ENCODE measurements at places on chromosomes 12 and 14.

DNA sequence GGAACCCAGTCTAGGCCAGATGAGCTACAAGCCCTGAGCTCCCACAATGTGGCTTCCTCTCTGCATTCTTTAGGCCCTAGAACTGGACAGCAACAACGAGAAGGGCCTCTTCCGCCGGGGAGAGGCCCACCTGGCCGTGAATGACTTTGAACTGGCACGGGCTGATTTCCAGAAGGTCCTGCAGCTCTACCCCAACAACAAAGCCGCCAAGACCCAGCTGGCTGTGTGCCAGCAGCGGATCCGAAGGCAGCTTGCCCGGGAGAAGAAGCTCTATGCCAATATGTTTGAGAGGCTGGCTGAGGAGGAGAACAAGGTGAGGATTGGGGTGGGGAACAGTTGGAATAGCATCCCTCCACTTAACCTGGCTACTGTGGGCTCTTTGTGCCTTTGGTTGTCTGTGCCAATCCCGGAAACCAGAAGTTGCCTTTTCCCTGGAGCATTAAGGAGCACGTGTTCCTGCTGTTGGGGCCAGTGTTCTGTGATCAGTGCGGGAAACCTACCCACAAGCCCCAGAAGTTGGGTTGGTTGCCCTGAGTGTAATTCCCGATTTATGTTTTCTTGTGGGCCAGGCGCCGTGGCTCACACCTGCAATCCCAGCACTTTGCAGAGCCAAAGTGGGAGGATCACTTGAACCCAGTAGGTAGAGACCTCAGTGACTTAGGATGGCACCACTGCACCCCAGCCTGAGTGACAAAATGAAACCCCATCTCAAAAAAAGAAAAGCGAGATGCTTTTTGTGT is 6.4 kb downstream of the FKBP4 start:
- no peak for DNase-seq

GRCh38 chr14:58884442-58884841 is 246.7 kb downstream of the DACT1 start:
- no peak for DNase-seq

GRCh38 chr12:112439769-112440168 is 21.0 kb downstream of the PTPN11 start:
- no peak for DNase-seq

DNA sequence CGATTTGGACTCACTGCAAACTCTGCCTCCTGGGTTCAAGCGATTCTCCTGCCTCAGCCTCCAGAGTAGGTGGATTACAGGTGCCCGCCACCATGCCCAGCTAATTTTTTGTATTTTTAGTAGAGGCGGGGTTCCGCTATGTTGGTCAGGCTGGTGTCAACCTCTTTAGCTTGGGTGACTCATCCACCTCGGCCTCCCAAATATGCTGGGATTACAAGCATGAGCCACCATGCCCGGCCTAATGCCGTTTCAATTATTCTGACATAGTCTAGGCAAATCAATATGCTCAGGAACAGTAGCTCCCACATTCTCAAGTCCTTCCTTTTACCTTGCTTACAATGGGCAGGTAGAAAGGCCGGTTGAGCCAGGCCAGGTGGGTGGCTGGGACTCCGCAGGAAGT is 82.0 kb upstream of the EEA1 start:
- DNase-seq, result no peak

- no peak for DNase-seq
Observed at GRCh38 chr14:60905923-60906322, 75.0 kb downstream of the TRMT5 start.

- no peak for DNase-seq
Observed at GRCh38 chr12:18861287-18861858, 123.5 kb downstream of the CAPZA3 start.

DNA sequence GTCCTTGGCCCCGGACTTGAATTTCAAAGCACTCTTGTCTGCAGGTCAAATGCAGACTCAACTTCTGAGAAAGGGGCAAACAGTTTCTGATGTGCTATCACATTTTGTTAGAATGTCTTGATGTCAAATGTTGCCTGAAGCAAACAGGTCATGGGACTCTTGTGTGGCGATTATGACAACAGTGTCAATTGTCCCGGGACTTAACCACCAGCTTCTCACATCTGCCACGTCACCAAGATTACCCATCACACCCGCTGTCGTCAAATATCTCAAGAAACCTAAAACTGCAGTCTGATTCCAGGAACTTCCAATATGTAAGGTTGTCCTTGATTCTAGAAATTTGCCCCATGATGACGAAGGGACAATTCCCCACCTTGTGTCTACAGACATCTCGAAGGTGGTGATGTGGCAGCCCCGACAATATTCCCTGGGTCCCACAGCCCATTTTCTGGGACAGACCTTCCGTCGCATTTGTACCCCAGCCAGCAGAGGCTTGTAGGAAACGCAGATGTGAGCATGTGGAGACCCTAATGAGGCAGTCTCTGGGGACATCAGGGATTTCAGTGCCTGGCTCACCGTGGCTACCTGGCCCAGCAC is 21.3 kb downstream of the LRTM2 start:
- no peak for DNase-seq

- no peak for DNase-seq
Observed at GRCh38 chr12:119819322-119819721, 57.8 kb downstream of the CIT start.

- no peak for DNase-seq
Observed at GRCh38 chr14:54470701-54471100, 18.1 kb downstream of the GMFB start.

DNA sequence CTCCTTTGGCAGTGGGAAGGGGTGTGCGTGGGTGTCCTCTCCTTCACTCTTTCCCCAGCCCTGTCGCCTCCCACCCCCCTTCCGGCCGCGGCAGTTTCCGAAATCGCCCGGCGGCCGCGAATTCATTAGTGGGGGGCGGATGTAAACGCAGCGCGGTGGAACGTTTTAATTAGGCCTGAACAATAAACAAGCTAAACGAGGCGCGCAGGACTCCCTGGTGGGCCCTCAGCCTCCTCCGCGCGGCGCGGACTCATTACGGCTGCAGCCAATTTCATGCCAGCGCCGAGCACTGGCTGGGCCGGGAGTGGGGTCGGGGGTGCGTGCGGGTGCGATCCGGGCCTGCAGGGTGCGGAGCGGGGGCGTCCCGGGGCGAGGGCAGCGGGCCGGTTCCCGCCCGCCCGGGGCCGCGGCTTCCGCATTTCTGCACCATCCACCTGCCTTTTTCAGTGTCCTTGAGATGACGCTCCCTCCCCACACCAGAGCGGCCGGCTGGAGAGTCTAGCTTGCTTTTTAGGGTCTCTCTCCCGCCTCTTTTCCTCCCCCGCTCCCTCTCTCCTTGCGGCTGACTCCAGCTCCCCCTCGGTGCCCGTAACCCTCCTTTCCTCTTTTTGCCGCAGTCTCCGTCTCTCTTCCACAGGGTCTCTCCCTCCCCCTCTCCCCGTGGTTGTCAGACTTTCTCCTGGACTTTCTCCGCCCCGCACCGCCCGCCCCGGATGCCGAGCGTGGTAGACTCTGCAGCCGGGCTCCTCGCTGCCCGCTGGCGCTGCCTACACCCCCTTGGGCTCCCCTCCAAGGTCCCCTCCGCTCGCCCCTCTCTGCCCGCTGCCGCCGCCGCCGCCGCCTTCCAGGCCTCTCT is at the start of gene CISTR:
TSS of gene CISTR (minus strand) at position 644 of the 856 bp plus-strand sequence.
- no peak for DNase-seq

GRCh38 chr12:127500512-127501035 is 766.4 kb upstream of the TMEM132C start:
- no peak for DNase-seq

DNA sequence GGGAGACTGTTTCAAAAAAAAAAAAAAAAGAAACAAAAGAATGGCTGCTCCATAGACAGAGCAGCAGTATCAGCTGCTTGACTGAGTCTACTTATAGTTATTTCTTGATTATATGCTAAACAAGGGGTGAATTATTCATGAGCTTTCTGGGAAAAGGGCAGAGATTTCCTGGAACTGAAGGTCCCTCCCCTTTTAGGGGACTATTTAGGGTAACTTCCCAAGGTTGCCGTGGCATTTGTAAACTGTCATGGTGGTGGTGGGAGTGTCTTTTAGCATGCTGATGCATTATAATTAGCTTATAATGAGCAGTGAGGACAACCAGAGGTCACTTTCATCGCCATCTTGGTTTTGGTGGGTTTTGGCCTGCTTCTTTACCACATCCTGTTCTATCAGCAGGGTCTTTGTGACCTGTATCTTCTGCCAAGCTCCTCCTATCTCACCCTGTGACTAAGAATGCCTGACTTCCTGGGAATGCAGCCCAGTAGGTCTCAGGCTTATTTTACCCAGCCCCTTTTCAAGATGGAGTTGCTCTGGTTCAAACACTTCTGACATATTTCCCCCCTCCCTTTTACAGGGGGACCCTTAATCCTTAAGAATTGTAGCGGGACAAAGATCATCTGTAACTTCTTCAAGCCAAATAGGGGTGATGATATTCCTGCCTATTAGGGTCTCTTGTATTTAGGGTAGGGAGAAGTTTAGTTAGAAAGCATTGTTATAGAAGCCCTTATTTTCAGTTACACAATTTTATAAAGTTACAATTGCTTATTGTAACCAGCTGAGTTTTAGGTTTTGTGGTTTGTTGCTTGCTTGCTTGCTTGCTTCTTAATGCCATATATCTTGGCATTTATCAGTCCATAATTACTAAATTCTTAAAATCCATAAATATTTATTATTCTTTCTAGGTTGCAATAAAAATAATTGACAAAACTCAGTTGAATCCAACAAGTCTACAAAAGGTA is 42.5 kb downstream of the MARK3 start:
- peak; percentile 24 for DNase-seq

DNA sequence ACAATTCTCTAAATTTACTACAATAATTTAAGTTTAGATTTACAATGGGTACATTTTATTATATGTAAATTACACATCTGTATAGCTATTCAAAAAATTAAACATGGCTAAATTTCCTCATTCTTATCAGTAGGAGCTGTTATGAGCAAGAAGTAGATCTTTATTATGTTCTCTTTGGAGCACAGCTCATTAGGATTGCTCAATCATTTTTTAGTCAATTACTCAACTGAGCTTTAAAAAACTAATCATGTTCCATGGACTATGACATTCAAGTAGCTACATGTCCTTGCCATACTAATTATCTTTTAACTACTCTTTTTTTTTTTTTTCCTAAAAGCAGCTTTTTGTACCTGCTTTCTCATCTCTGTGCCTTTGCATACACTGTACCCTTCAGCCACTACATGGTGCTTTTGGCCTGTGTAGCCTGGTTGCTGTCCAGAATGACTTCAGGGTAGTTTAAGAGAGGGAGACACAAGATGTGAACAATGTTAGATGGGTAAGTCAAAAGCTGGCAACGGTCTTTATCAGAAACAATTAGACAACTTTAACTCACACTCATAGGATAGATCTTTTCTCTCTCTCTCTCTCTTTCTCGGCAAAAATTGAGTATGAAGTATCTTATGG is 69.0 kb downstream of the SSPN start:
- no peak for DNase-seq

DNA sequence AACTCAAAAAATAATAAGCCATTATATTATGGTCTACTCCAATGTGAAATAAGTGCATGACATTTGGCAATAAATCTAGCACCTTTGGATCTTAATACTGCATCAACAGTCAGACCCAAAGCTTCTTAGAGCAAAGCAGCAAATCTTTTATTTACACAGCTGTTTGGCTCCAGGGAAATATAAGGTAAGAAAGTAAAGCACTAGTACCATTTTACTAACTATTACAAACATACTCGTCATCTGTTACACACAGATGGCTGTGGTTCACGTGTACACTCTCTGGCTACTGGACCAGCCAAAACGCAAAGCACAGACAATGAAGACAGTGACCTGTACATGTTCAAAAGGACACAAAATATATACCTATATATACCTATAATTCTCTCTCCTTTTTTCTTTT is 2.8 kb downstream of the FGD6 start:
- no peak for DNase-seq

DNA sequence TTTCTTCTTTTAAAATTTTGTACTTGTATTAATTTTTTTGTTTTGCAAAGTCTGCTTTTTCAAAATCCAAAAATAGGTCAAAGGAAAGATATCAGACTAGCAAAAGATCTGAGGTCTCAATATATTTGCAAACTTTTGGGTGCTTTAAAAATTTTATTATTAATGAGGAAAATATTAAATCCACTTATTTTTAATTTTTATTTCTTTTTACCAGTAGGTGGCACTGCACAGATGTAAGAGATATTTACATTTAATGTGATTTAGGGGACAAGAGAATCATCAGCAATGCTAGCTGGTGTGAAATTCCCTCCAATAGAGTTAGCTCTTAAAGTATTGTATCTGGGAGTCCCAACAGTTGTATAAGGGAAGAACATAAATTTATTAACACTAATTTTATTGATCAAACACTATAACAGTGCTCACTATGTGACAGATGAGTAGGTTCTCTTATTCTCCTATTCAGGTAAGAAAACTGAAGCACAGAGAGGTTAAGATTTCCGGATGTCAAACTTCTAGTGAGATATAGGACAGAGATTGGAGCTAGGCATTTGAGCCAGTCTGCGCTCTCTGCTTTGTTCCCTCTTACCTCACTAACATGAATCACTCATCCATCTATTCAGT is 30.5 kb downstream of the ALX1 start:
- DNase-seq, result no peak

GRCh38 chr14:77130386-77130785 is 11.2 kb downstream of the ZDHHC22 start:
- DNase-seq, result no peak

DNA sequence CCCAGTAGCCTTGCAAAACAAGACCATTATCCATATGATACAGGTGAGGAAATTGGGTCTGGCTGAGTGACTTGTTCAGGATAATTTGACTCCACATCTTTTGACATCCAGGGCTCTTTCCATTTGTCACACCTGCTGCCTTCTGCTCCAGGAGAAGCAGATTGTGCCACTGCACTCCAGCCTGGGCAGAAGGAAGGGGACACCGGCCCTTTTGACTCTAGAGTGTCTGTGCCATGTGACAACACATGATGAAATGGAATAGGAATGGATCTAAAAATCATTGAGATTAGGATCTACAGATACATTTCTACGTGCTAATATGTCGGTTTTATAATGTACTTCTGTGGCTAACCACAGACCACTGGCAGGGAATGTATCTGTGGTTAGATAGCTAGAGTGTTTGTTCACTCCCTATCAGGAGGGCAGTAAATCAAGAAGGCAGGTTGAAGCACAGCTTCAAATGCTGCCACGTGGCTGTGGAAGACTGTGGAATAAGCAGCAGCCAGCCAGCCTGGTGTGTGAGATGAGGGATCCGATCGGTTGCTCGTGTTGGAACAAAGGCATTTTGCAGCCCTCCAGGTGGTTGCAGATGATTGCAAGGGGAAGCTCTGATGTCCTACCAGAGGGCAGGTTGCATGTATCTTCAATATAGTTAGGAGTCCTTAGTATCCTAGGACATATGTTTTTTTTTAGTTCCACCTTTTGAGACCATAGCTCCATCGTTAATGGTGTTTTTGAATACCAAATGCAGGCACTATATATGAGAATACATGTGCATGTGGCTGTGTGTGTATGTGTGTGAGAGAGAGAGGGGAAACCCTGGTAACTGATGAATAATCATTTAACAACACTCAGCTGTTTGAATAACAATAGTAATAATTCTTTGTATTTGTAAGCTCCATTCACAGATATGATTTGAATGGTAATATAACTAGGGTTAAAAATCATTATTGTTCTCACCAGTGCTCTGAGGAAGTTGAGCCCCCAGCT is 28.6 kb downstream of the EML1 start:
- DNase-seq, result no peak

Measured in activated T-cell treated with anti-CD3 and anti-CD28 coated beads for 48 hours (primary cell).